ENCODE measurements at places on chromosomes 5 and 9.

DNA sequence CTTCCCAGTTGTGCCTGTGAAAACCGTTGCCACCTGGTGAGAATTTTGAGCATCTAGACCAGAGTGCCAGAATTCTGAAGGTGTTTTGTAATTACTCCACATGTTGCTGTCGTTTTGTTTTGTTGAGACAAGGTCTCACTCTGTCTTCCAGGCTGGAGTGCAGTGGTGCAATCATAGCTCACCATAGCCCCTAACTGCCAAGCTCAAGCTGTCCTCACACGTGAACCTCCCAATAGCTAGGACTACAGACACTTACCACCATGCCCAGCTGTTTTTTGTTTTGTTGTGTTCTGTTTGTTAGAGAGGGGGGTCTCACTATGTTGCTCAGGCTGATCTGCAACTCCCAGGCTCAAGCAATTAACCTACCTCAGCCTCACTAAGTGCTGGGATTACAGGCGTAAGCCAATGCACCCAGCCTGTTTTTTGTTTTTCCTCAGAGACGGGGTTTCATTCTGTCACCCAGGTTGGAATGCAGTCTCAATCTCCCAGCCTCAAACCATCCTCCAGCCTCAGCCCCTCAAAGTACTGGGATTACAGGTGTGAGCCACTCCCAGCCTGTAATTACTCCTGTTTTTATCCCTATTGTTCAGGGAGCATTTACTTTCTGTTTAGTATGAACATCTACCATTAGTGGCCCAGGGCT, 121.1 kb upstream of the DMRT1 start:
- DNase-seq, result no peak

DNA sequence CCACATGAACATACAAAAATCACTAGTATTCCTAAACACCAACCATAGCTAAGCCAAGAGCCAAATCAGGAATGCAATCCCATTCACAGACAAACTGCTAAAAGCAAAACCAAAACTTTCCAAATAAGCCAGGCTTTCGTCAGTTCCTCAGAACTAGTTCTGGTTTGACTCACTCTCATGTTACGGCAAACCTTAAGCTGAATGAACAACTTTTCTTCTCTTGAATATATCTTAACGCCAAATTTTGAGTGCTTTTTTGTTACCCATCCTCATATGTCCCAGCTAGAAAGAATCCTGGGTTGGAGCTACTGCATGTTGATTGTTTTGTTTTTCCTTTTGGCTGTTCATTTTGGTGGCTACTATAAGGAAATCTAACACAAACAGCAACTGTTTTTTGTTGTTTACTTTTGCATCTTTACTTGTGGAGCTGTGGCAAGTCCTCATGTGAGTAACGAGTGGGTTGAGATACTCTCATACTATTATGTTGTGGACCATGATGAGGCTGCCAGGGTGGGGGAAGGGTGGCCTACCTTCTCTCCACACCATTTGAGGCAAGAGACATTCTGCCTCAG, at the start of gene PDCD1LG2:
PDCD1LG2 (plus strand) TSS at position 172 of the 572 bp plus-strand sequence. CDS start 12,016 bp downstream, outside the sequence.
- no peak for DNase-seq

DNA sequence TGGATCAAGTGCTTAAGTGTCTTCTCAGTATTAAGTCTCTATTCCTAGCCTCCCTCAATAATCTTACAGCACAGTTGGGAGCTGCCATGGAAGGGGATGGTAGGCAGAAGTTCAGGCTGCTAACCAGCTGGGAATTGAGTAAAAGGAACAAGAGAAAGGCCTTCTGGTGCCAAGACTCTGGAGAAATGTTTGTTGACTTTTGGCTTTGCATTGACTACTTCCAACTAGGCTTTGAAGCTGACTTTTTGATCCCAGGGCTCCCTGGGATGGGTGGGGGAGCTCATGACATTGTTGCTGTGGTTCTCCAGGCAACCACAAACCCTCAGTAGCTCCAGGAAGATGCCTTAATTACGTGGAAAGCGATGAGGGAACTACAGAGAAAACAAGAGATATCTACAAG, 85.2 kb upstream of the HTR4 start:
- DNase-seq, result no peak

- no peak for DNase-seq
Measured at GRCh38 chr5:26343801-26344325, 694.5 kb downstream of the CDH9 start.

DNA sequence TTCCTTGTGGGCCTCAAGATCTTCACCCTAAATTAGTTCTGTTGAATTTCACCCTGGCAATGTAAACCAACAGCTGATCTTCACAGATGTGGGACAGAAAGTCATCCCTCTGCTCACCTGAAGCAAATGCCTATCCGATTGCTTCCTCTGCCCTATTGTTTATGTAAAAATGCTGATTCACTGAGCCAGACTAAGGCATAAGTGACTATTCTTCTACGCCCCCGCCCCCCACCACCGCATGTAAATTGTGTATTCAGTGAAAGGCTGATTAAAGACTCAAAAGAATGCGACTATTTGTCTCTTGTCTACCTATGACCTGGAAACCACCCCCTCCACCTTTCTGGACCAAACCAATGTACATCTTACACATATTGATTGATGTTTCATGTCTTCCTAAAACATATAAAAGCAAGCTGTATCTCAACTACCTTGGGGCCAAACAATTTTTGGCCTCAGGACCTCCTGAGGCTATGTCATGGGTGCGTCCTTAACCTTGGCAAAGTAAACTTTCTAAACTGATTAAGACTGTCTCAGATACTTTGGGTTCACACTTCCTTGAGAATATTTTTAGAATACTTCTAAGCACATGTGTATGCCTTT, 129.7 kb upstream of the BOD1 start:
- no peak for DNase-seq

DNA sequence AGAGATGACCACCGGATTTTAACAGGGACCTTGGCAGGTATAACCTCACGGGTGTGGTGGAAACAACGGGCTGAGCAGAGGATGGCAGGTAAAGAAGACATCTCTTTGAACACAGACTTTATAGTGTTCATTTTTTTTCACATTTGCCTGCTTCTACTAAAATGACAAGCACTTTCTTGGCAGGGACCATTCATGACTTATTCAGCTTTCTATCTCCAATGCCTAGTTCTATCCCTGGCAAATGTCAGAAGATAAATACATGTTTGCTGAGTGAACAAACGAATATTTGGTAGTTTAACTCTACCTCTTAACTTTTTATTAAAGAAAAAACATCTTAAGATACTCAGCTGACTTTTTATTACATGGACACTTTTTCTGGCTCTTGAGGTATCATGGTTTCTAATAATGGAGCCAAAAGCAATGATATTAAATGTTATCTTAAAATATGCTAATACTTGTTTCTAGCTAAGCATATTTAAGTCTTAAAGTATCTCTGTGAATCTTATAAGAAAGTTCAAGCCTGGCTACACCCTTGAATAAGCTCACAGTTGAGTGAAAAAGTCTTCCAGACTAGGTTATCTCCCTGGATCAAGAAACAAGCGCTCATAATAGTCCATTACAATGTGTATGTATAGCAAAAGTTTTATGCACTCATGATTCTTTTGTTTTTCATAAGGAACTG, 8.5 kb downstream of the ELL2 start:
- no peak for DNase-seq

GRCh38 chr9:105051897-105052296, 123.9 kb upstream of the ABCA1 start:
- DNase-seq, result no peak

GRCh38 chr5:79971156-79971555, 19.9 kb downstream of the MTX3 start:
- no peak for DNase-seq

- no peak for DNase-seq
Measured at GRCh38 chr9:97847474-97848214, 5.4 kb upstream of the FOXE1 start.

GRCh38 chr5:54177058-54177457, 133.3 kb downstream of the ARL15 start:
- no peak for DNase-seq

DNA sequence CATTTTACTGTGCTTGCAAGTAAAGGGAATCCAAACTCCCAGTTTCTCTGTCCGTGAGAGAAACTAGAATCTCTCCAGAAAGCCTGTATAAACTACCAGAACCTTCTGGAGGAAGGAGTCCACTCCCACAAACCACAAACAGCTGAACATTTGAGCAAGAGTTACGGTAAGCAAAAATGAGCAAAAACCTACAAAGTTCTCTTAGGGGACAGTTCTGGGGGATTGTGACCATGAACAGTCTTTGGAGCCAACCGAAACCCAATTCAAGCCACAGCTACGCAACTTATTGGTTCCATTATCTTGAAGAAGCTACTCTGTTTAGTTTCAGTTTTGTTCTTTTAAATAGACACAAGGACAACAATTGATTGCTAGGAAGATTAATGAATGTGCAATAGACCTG, 330.6 kb downstream of the ASTN2 start:
- no peak for DNase-seq

GRCh38 chr9:114690308-114690707, 8.3 kb upstream of the TEX48 start:
- no peak for DNase-seq

DNA sequence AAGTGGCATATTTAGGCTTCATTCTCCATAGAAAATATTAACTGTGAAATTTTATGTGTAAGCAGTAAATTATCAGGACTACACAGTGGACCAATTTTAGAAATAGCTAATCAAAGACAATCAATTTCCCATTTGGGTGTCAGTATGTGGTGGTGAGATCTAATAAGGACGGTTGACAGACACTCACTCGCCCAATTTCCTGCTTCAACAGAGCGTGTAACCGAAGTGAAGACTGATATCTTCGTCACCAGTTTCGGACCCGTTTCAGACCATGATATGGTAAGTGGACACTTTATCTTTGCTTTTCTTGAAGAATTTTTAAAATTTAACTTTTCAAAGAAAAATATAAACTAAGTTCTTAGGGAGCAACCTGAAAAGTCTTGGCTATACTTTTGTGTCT, 17.6 kb downstream of the GABRA1 start:
- DNase-seq, result no peak

DNA sequence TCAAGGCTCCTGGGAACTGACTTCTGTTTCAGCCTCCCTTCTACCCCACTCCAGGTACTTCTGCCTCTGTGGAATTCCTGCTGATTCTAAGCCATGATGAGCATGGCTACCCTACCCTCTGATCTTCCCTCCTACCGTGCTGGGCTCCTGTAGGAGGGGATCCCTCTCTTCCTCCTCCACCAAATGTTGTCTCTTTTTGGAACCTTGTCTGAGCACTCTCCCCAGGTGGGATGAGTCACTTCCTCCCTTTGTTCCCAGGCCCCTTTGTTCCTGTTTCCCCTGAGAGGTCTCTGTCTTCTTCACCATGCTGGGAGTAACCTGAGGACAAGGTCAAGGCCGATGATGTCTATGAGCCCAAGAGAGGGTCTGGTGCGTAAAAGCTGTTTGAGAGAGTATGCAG, 213.2 kb downstream of the GABBR2 start:
- DNase-seq, result no peak

GRCh38 chr5:143016777-143017516, 246.8 kb downstream of the ARHGAP26 start:
- DNase-seq, result no peak

GRCh38 chr9:72789885-72790284, 163.0 kb downstream of the ALDH1A1 start:
- no peak for DNase-seq

GRCh38 chr5:37789991-37790390, 49.9 kb downstream of the GDNF start:
- DNase-seq, result no peak

GRCh38 chr9:116800885-116801284, 113.8 kb downstream of the TRIM32 start:
- no peak for DNase-seq

DNA sequence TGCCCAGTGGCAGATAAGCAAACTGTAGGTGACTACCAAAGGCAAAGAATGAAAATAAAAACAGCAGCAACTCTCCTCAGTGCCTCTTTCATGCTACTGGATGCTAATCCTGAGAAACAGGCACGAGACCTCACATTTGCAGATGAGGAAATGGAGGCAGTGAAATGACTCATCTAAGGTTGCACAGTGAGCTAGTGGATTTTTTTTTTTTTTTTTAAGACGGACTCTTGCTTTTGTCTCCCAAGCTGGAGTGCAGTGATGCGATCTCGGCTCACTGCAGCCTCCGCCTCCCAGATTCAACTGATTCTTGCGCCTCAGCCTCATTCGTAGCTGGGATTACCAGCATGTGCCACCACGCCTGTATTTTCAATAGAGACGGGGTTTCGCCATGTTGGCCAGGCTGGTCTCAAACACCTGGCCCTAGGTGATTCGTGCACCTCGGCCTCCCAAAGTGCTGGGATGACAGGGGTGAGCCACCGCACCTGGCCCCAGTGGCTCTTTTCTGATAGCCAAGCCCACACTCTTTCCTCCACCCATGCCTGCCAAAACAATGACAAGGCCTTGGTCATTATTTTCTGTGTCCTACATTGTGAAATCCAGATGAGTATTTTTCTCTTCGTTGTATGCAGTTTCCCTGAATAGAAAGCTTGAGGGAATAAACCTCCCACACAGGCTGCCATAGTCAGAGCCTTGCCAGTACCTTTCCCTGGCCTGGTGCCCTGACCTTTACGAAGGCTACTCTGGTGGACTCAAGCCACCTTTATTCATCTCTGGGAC, 19.2 kb downstream of the DOCK2 start:
- no peak for DNase-seq

DNA sequence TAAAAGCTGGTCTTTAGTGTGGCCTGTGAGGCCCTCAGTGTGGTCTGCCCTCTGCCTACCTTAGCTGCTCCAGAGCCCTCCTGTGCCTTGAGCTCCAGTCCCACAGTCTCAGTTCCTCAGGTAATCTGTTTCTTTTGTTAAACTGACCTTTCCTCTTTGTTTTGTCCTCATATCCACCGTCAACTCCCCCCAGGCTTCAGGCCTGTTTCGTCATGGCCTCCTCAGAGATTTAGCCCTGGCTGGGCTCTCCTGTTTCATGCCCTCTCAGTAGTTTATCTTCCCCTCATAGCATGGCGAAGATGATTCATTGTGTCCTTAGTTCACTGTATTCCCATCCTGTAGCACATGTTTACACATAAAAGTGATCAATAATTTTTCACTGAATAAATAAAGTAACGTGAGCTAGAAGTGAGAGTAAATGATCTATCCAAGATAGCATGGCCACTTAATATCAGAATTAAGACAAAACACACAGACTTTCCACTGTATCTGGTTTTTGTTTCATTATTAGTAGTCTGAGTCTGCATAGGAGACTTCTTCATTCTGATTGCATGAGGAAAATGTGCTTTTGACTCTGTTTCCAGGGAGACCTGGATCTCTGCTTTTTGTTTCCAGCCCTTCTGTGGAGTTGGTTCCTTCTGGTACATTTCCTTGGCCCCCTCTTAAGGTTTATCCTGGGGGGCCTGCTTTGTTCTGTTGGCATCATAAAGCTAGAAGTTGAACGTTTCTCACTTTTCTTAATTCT, 70.5 kb downstream of the SNX24 start:
- DNase-seq, result no peak

- DNase-seq, result no peak
Measured at GRCh38 chr5:93598091-93599000, 15.3 kb downstream of the NR2F1 start.

DNA sequence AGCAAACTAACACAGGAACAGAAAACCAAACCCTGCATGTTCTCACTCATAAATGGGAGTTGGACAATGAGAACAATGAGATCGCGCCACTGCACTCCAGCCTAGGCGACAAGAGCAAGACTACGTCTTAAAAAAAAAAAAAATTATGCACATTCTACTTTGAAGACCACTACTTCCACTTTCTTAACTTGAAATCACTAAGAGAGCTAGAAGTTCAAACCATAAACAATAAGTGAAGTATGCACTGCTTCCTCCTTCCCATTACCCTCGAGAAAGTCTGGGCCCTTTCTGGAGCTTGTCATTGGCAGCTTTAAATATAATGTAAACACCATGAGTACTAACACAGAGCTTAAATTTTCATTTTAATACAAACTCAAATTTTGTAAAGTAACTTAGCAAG, 94.9 kb downstream of the TLE1 start:
- DNase-seq, result no peak

- DNase-seq, result no peak
Measured at GRCh38 chr5:54088081-54088480, 222.3 kb downstream of the ARL15 start.

Data from cortex of kidney (tissue), 1 donor.